ENCODE measurements at places on chromosomes 3 and 15.

DNA sequence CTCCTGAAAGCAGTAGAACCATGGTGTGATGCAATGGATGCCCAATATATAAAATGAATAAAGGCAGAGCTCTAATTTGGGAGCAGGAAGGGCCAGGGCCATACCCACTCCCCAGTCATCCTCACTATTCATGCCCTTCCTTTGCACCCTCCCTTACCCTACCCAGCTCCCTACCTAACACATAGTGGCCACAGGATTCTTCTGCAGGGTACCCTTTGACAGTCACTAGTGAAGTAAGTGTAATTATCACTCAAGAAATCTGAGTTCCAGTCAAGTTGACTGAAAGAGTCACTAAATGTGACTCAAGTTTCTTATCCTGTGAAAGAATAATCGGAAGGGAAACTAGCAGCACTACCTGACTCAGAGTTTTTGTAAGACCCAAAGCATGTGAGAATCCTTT is 69.2 kb downstream of the RASA2 start:
- peak; percentile 12 for DNase-seq

GRCh38 chr3:119148493-119149180 is 2.7 kb downstream of the TEX55 start:
- peak; percentile 63 for DNase-seq

GRCh38 chr15:59918994-59919951 is 84.8 kb upstream of the FOXB1 start:
- DNase-seq = peak; percentile 82

- DNase-seq = no peak
Measured at GRCh38 chr3:189149203-189149602, 22.6 kb upstream of the TPRG1 start.
